ENCODE measurements at places on chromosomes 1 and 21. TPM values are rescaled to one million over a fixed set of nuclear protein-coding genes. Genes with fewer than 3 reads are reported as not detected.

The CHD1L gene
- 33.3 TPM for total RNA-seq

The TMEM81 gene
- 1.8 TPM for total RNA-seq

The SUSD4 gene
- 1.0 TPM for total RNA-seq

The IFI44L gene
- not detected for total RNA-seq

The PDZK1 gene
- total RNA-seq, result not detected

The AK4 gene
- 28.3 TPM for total RNA-seq
